ENCODE measurements at places on chromosomes 1 and 21. TPM values are rescaled to one million over a fixed set of nuclear protein-coding genes. Genes with fewer than 3 reads are reported as not detected.

The USP33 gene
- 44.2 TPM for polyA plus RNA-seq

DNA sequence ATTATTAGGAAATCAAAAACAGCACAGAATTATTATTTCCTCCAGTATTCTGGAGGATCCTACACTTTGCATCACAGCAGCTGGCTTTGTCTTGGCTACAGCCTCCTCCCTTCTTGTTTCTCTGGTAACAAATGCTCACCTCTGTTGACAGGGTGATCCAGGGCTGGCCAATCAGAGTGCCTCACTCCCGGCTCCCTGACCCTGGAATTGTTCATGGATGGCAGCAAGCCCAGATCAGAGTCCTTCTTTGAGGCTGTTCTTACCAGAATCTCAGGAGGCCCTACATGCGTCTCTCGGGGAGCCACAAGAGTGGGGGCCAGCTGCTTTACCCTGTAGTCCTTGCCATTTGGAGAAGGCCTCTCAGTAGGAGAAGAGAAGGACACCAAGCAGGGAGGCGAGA is 48.4 kb upstream of the IGSF5 start:
- no peak for DNase-seq

The LAMC2 gene
- 0.96 TPM for polyA plus RNA-seq

DNA sequence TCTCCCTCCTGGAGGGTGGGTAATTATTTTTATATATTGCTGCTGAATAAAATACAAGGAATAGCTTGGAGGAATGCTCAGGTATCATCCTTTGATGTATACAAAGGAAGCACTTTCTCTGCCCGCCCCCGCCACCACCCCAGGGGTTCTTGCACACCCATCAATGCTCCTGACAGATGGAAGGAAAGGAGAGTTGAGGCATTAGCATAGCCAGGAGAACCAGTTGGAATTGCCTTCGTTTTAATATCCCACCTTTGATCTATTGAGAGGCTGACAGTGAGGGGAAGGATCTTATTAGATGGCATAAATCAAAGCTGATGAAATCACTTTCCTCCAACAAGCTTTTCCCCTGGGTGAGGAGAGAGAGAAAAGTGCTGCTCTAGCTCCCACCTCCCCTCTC is 71.1 kb downstream of the LGR6 start:
- DNase-seq: no peak

The CD2 gene
- polyA plus RNA-seq: not detected

The PHF13 gene
- polyA plus RNA-seq: 9.4 TPM

DNA sequence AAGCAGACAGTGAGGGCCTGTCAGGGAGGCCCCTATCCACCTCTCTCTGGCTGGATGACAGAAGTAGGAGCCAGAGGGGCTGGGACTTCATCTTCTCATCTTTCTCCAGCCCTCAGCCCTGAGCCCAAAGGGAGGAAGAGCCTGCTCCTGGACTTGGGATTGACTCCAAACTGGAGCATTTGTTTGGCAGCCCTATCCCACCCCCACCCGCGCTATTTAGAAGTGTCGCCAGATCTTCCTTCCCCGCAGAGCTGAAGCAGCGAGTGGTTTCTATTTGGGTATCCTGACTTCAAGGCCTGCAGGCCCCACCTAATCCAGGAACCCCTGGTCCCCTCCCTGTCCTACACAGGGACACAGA is 9.6 kb downstream of the NES start:
- DNase-seq: no peak

DNA sequence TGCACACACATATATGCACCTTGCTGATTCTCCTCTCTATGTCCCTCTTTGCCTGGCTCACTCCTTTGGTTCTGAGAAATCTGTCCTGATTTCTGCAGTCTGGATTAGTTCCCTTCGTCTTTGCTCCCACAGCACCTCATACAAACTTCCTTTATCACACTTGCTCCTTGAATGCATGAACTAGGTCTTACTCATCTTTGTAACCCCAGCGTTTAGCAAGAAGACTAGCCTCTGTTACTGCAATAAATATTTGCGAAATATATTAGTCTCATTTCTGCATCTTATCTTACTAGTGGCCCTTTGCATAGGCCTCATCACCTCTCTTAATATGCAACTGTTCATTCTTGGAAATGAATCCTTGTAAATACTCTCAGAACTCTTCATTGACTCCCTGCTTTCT is 11.4 kb downstream of the SMYD2 start:
- no peak for DNase-seq

The TMCO2 gene
- not detected for polyA plus RNA-seq

DNA sequence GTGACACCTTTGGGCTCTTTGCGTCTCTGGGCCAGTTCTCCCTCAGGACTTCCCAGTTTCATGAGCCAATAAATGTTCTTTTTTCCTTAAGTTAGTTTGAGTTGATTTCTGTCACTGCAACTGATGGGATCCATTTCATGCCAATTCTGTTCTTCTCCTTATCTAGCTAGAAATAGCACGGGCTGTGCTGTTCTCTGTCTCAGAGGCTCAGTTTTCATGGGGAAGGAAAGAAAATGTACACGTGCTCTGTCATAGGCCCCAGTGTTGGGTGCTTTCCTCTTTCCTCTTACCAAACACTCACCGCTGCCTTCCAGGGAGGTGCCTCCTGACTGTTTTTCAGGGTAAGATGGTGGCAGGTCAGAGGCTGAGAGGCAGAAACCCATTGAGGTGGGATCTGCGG is 43.2 kb upstream of the ACTL8 start:
- no peak for DNase-seq

The TNNT2 gene
- polyA plus RNA-seq: not detected

The CDKN2C gene
- 24.6 TPM for polyA plus RNA-seq

DNA sequence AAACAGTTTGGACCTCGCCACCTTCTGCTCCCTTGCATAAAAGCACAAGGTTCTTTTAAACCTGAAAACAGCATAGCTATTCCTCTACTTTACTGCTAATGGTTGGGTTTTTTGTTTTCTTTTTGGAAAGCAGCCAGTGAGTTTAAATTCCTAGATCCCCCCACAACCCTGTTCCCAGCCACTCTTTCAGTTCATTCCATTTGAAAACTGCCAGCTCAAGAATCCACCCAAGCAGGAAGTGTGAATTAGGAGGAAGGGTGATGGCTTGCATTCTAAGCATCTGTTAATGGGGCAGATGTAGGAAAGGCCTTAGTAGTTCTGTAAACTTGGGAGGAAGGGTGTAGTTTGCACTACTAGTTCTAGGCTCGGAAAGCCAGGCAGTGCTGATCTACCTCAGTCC is 172.9 kb upstream of the HOOK1 start:
- no peak for DNase-seq

Data from BJ (cell line).